ENCODE measurements at places on chromosomes 12 and 14.

DNA sequence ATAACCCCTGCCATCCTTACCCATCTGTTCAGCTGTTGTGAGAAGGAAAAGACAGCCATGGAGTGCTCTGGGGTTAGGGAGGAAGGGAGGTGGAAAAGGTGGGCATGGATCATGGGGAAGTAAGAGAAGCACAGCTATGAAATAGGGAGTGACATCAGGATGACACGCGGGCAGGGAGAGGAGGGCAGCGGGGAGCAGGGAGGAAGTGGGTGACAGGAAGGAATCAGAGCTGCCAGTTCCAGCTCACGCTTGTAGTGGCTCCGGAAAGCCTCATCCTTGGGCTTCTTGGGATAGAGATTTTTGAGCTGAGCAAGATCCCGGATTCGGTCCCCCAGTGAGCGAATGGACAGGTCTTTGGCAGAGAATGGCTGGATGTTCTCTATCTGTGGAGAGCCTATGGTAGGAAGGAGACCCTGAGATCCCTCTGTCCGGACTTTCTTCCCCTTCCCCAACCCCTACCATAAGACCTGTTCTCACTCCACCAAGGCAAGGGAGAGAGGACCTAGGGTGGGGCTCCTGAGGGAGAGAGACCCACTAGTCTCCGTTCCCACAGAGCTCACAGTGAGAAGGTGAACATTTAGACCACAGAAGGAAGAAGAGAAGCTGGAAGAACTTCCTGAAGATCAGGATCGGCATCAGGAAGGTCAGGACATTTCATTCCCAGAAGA is 10.3 kb downstream of the NAB2 start:
- DNase-seq: peak; percentile 12

- DNase-seq: no peak
Observed at GRCh38 chr12:48858043-48858442, 6.1 kb upstream of the DDX23 start.

DNA sequence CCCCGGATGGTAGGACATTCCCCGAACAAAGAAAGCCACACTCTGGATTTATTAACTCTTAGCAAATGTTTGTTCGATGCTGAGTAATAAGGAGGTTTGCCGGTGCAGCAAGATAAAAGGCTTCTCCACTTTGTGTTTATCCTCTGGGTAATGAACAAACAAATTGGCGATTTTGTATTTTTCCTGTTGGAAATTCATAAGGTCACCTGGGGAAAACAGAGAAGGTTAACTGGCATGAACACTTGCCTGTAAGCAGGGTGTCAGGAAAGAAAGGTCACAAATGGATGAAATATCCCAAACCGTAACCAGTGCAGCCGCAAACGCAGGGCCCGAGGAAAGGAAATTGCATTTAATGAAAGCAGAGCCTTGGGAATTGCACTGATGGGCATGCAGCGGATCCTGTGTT is 132.8 kb downstream of the RMST start:
- no peak for DNase-seq

- no peak for DNase-seq
Observed at GRCh38 chr12:112809684-112810083, 18.1 kb downstream of the RPH3A start.

DNA sequence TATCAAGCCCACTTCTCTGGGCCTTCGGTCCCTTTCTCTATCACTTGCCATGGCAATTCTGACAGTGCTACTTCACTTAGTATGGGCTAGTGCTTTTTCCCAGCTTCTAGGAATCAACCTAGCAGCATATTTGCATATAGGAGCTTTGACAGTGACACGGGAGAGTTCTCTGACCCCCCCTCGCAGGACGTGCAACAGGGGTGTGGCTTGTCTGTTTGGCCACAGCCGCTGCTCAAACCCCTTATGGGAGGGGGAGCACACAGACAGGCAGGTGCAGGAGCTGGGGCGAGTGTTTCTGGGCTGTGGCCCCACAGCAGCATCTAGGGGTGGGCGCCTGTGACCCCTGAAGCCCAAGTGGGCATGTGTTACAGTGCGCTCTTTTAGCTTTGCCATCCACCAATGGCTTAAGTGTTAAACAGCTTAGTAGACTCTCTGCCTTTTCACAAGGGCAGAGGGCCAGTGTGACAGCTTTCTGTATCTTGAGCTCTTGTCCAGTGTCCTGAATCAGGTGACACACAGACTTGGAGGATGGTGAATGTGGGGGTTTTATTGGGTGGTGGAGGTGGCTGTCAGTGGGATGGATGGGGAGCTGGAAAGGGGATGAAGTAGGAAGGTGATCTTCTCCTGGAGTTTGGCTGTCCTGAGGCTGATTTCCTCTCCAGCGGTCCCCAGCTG is 229.3 kb downstream of the PCNX1 start:
- DNase-seq: no peak

GRCh38 chr12:32502693-32503502 is 103.5 kb downstream of the FGD4 start:
- DNase-seq: peak; percentile 77

DNA sequence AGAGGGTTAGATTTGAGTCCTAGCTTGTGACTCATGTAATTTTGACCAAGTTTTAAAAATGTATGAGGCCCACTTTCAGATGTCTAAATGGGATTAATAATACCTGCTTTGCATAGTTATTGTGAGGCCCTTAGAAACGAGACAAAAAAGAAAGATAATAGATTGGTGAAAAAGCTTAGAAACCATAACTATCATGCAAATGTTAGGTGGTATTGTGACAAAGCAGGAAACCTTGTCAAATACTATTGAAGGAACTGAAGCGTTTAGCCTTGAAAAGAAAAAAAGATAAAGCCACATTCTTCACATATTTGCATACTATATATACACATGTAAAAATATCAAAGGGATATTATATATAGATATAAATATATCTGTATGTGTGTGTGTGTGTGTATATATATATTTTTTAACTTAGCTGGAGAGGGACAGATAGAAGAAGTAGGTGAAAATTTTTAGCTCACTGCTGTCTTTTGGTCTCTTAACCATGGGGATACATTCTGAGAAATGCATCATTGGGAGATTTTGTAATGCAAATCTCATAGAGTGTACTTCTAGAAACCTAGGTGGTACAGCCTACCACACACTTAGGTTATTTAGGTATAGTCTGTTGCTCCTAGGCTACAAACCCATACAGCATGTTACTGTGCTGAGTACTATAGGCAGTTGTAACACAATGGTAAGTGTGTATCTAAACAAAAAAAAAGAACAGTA is 270.3 kb downstream of the CCDC91 start:
- no peak for DNase-seq

- no peak for DNase-seq
Observed at GRCh38 chr12:109336593-109336992, 11.1 kb upstream of the MYO1H start.

DNA sequence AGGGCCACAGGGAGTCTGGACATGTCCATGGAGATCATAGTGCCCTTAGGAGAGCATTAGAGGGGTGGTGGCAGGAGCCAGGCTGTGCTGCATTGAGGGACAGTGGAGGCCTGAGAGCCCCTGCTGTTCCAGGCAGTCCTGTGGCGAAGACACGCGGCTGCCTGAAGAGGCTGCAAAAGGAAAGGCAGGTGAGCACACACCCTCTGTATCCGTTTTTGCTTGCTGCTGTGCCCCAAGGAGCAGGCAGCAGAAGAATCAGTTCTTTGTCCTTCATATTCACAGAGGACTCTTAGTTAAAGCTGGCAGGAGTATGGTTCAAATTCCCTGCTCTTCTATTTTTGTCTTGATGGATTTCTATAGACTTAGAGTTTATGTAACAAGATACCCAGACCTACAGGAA is 4.5 kb downstream of the SLC35E3 start:
- no peak for DNase-seq

DNA sequence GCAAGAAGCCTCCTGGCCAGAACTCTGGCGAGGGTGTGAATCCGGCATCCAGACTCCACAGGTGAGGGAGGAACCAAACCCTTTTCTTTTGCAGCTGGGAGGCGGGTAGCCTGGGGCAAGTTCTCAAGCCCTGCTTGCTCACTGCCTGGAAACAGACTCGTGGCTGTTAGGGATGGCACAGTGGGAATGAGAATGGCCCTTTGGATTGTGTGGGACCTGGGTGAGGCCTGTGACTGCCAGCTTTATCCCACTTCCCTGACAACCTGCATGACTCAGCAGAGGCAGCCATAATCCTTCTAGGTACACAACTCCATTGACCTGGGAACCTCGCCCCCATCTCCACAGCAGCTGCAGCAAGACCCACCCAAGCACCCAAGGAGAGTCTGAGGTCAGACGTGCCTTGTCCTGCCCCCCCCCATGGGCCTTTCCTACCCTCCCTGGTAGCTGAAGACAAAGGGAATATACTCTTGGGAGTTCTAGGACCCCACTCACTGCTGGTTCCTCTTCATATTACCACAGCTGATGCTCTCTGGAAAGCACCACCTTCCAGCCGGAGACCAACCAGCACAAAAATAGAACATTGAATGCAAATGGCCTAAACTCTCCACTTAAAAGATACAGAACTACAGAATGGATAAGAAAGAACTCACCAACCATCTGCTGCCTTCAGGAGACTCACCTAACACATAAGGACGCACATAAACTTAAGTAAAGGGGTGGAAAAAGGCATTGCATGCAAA is 5.1 kb upstream of the GPR33 start:
- no peak for DNase-seq

DNA sequence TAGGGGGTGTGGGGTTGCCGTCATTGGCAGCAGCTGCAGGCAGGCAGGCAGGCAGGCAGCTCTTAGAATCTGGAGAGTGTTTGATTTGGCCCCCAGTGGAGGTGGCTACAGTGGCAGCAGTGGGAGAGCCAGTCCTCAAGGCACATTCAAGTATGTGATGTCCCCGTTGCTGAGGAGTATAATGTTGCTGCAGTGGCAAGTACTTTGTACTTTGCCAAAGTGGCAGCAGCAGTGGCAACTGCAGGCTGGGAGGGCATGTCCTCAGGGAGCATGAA is 147.1 kb downstream of the PAPOLA start:
- no peak for DNase-seq

DNA sequence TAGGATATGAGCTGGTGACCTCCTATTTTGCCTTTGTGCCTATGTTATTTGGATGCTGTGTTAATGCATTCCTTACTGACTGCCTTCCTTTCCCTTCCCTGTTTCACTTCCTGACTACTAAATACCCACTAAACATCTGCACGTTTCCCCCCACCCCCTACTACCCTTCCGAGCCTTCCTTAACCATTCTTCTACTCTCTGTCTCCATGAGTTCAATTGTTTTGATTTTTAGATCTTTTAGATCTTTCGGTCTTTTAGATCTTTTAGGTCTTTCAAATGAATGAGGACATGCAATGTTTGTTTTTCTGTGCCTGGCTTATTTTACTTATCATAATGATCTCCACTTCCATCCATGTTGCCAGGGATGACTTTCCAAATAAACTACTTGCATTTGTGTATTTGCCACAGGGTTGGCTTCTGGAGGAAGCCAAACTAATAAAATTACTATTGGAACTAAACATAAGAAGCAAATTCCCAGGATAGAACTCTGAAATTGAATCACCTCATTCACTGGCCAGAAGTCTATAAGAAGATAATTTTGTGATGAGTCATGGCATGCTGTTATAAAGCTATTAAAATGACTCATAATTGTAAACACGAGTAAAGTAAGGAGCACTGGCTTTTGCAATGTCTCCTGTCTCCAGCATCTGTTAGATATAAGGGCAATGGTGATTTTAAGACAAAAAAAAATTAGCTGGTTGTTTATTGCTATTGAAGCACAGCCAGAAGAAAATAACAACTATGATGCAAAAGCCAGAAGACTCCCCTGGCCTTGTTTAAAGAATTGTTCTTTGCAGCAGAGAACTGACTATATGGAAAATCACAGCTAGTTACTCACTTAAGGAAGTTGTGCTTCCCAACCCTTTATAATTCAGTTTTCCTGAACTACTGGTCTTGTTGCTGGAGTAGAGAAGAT is 586.3 kb downstream of the LRFN5 start:
- peak; percentile 68 for DNase-seq

DNA sequence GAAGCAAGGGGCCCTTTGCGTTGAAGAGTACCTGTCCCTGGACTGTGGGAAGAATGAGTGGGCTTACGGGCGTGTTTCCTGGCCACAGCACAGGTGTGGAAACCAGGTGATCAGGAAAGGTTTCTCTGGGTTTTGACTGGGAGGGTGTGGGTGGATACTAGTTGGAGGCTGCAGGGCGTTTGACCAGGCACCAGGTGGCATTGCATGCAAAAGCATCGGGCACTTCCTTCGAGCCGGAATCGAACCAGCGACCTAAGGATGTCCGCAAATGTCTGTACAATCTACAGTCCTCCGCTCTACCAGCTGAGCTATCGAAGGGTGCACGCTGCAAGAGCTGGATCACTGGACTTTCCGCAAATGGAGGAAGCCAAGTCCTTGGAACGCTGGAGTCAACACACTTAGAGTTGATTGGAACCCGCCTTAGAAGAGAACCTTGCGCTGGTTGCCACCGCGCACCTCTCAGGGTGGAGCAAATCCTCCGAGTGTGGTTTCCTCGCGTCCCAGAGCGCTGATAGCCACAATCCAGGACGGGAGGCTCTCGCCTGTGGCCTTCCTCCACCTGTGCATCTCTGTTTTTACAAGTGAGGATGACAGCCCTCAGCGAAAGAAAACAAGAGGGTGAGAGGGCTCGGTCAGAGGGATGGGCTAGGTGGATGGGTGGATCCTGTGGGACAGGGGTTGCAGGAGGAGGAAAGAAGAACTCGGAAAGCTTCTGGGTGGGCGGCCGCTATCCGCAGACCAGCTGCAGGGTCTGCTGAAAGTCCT is 21.2 kb upstream of the RNASE4 start:
- no peak for DNase-seq

- no peak for DNase-seq
Observed at GRCh38 chr12:104526320-104526719, 69.6 kb downstream of the CHST11 start.

- DNase-seq: peak; percentile 73
Observed at GRCh38 chr12:10618338-10618987, 5.1 kb upstream of the MAGOHB start.

- no peak for DNase-seq
Observed at GRCh38 chr14:75896341-75896740, 85.5 kb downstream of the TGFB3 start.

DNA sequence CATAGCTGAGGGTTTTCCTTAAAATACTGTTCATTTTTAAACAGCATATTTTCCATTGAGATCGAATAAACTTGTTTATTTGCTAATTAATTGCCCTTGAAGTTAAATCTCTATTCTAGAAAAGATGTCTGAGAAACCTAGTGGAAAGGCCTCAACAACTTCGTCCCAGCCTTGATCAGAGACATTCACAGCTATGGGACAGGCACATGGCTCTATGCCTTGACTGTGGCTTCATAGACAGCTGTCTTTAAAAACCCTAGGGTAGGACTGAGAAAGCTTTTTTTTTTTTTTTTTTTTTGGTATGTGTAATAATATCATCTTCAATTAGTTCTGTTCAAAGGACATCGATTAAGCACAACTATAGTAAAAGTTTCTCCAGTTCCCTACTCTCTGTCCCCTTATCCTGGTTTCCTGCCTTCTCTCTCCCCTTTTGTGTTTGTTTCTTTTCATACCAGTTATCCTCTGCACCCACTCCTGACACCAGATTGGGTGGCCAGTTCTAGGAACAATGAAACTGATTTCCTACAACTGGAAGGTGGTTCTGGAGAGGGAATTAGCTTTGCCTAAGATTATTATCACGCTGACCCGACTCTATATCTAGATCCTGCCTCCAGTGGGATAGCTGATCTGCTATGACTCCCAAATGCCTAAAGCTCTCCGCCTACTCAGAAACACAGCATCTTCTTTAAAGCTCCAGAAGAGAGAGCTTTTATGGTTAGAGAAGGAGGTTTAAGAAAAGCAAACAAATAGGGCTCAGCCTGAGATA is 20.3 kb downstream of the SOCS2 start:
- DNase-seq: no peak

GRCh38 chr14:95515596-95516552 is 576 bp downstream of the SYNE3 start:
- peak; percentile 57 for DNase-seq

- DNase-seq: no peak
Observed at GRCh38 chr14:102568115-102568614, 24.3 kb upstream of the RCOR1 start.

- DNase-seq: no peak
Observed at GRCh38 chr12:113874999-113875561, 91.0 kb downstream of the RBM19 start.

Data from AG20443 (cell line).